RWPE1 (cell line): ENCODE measurements at places on chromosomes 12 and 14.

DNA sequence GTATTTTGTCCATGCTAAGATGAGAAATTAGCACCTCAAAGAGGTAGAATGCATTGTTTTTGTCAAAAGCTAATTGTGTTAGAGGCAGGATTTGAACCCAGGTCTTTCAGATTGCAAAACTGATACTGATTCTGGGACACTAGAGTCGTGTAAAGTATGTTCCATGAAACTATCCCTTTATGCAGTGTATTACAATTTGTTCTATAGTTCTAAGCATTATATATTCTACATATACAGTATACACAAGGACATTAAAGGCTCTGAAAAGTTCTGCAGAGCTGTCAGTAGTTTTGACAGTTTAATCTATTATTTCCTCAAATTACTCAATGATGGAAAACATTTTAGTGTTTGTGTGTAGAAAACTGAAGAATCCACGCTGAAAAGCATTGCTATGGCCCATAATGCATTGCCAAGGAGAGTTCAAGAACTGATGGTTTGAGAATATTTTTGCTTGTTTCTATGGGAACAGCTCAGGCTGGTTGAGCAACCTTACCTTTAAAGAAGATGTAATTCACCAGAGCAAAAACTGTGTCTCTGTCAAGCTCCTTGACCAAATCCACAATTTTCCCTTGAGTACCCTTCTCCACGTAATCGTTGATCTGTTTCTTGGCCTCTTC, 6.2 kb downstream of the SERPINA1 start:
- no peak for DNase-seq

DNA sequence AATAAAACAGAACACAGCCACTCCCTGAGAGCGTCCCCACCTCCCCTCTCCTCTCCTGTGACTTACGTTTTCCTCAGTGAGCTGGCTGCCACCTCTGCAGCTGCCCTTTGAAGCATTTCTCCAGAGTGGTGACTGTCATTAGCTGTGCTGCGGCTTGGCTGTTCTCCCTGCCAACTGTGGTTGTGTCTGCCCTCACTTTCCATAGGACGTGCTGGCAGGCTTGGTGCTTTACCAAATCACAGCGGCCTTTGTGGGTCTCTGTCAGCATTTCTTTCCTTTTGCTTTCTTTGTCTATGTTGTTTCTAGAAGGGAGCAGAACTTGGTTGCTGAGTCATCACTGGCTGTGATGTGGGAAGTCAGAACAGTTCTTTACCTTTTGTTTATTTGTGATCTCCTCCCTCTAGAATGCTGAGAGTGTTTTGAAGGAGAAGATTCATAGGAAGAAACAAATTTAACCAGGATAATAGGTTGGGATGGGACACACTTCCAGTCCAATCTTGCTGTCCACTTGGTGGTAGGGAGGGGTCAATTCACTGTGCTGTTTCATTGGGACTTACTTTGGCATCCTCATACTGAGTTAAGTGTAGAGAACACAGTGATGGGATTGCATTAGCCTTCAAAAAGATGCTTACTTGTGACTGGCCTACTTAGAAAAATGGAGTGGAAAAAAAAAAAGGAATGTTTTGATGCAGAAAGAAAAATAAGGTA, 88.2 kb downstream of the TMX1 start:
- no peak for DNase-seq

DNA sequence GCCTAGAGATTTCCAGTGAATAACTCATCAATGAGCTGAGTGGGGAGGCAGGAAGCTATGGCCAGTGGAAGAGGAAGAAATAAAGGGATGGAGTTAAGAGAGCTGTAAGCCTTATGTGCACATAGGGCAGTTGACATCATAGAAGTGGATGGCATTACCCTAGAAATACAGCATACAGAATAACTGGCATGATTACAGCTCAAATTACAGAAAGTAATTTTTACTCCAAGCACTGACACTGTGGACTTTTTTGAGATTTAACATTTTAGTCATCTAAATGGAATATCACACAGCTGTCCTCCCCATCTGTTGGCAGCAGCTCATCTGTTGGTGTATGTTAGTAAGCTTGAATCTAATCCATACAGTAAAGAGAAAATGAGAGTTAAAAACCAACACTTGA, 5.4 kb upstream of the IPO8 start:
- DNase-seq = no peak

GRCh38 chr12:30965613-30965985, 39.1 kb downstream of the TSPAN11 start:
- no peak for DNase-seq

- DNase-seq = no peak
Measured at GRCh38 chr12:88325816-88326189, 183.7 kb downstream of the TMTC3 start.

GRCh38 chr12:28793581-28794151, 355.4 kb upstream of the FAR2 start:
- no peak for DNase-seq

DNA sequence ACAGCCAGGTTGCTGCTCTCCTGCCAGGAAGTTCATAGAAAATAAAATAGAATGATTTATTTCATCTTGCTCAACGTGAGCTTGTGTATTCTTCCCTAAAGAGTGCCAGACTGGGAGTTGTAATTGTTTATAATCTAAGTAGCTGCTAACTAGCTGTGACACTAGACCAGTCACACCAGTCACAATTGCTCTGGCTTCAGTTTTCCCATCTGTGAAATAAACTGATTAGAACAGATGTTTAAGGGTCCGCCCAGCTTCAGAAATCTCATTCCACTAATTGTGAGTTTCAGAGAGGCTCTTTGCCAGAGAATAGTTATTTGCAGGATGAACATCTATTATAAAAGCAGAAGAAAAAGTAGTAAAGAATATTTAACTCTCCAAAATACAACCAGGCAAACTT, 55.6 kb upstream of the ZDHHC17 start:
- DNase-seq = no peak

DNA sequence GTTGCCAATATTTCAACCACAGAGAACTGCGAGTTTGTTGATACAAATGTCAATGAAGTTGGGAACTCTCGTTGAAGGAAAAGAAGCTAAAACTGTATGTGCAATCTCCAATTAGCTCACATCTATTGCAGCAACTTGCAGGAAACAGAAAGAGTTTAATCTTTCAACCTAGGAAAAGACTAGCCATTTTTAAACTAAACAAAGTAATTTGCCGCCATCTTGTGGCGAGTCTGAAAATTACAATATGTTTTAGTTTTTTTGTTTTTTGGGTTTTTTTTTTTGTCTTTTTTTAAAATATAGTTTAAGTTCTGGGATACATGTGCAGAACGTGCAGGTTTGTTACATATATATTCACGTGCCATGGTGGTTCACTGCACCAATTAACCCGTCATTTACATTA, 131.2 kb upstream of the FOXG1 start:
- DNase-seq = no peak

- peak; percentile 63 for DNase-seq
Measured at GRCh38 chr14:67963960-67964812, 144.6 kb downstream of the RAD51B start.
